ENCODE measurements at places on chromosomes 13 and 19.

DNA sequence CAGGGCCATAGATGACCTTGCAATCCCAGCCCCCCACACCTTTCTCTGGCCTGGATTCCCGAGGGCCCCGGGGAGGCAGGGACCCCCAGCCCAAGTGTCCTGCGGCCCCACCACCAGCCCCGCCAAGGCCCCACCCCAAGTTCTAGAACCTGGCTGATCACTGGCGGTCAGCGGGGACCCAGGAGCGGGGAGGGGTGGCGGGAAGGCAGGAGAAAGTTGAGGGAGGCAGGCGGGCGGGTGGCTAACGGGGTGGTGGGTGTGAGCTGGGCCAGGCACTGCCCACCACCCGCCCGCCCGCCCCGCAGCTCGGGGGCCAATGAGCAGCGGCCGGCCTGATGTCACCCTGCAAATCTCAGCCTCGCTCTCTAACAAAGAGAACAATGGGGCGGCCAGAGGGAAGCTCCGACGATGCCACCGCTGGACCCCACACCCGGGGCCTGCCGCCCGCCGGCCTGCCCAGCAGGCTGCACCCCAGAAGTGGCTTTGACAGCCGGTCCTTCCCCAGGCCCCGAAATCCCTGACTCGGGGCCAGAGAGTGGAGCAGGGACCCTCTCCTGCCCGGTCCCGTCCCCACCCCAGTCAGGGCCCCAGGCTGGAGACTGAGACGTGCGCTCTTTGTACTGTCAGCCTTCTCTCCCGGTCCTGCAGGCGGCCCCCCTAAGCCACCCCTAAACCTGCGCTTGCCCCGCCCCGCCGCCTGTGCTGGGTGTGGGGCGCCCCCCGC lies 1.6 kb downstream of the MEX3D start:
- DNase-seq, result peak; percentile 86

- DNase-seq, result no peak
Observed at GRCh38 chr13:75299246-75299645, 182.7 kb downstream of the TBC1D4 start.

DNA sequence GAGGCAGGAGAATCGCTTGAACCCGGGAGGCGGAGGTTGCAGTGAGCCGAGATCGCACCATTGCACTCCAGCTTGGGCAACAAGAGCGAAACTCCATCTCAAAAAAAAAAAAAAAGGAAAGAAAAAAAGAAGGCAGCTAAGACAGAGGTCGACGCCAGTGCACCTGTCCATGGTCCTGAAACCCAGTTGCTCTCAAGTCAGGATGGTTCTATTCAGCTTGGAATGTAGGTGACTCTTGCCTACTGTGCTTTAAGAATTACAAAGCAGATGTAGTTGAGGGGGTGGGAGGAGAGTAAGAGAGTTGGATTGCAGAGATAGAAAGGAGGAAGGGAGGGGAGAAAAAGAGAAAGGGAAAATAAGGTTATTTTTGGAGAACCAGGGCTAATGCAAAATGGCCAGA lies 18.7 kb downstream of the CACNG7 start:
- peak; percentile 44 for DNase-seq

DNA sequence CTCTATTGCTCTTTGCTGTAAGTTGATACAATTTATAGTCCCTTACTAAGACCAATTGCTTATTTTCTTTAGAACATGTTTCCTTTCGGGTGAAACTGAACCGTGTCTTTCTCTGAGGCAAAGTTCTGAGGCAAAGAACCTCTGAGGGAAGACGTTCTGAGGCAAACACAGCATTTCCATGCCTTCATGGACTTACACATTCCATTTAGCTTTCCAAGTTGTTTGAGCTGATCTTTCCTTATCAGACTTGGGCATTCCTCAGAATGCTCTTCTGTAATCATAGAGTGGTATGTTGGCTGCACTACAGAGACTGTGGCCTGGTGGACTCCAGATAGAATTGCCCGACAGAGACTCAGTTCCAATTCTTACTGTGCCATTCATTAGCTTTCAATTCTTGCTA lies 579.1 kb downstream of the KCTD12 start:
- DNase-seq, result peak; percentile 12

- no peak for DNase-seq
Observed at GRCh38 chr19:35349614-35350521, 2.2 kb downstream of the FFAR1 start.

GRCh38 chr19:7326105-7326877 lies 22.4 kb upstream of the ARHGEF18 start:
- DNase-seq, result no peak

DNA sequence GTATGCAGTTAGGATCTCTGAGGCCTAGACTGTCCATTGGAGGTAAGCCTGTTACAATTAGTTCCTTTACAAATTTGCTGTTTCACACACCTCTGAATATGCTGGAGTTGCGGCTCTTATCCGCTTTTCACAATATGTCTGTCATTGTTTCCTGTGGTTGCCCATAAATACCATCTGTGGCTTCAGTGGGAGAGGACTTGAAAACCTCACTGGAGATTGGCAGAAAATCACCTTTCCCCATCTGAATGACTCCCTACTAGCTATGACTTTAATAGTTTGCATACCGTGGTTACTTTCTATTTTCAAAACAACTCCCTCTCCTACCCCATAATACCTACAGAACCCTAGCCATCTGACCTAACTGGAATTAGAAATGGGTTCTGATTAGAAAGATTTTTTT lies 454.3 kb downstream of the PCDH17 start:
- peak; percentile 16 for DNase-seq

DNA sequence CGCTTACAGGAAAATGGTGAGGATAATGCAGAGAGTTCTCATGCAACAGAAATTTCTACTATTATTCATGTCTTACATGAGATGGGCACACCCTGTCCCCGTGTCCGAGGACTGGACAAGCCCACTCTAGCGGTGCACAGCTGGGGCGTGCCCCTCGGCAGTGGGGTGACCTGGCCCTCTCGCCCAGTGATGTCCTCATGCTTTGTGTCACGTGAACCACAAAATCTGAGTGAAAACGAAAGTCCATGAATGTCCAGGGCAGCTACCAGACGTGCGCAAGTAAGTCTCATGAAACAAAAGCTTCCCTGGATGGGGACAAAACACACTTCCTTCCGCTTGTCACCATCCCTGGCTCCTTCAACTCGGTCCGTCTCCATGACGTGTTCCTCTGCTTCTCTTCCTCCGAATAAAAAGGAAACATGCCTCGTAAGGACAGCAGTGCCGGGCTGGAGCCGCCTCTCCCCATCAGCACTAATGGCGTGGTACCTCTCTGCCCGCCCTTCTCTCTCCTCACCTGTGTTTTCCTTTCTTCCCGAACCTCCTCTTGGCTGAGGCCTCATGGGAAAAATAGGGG lies 45.6 kb downstream of the ANKRD10 start:
- no peak for DNase-seq

DNA sequence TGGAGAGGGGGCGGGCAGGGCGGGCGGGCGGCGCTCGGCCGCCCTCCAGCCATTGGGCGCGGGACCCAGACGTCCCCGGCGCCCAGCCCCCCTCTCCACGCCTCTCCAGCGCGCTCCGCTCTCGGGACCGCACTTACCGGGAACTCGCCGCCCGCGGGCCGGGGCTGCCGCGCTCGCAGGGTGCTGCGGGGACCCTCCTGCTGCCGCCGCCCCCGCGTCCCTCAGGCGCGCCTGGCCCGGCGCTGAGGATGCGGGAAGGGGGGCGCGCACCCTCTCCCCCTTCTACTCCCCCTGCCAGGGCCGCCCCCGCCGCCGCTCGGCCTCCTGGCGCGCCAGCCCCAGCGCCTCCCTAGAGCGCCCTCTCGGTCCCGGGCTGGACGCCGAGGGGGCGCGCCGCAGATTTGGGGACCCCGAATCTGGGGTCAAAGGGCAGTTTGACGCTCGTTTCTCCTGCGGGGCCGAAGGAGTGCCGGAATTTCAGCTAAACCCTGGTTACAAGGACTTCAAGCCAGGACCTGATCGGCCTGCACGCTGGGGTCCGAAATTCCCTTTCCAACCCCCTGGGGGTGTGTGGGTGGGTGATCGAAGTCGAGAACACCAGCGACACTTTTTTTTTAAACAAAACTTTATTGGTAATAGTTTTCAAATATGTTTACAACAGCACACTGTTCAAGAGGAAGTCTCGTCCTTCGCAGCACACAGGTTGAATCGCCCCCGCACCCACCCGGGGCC lies 696 bp upstream of the SAMD1 start:
- peak; percentile 63 for DNase-seq

- no peak for DNase-seq
Observed at GRCh38 chr19:6739883-6740588, 556 bp downstream of the TRIP10 start.

DNA sequence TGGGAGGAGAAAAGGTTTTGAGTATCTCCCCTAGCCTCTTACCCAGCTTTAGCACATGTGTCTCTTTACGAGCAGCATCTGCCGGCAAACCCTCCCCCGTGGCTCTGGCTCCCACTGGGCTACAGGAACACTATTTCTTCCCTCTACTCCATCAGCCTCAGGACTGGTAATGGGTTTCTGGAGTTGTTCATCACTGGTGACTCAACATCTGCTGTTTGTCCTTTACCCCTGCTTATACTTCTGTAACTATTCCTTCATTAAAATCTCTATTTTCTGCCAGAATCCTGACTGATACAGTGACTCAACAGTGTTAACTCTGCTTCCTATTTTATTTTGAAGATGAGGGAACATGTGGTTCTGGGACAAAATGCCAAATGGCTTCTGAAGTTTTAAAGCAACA lies 437.3 kb upstream of the HTR2A start:
- DNase-seq, result peak; percentile 95

DNA sequence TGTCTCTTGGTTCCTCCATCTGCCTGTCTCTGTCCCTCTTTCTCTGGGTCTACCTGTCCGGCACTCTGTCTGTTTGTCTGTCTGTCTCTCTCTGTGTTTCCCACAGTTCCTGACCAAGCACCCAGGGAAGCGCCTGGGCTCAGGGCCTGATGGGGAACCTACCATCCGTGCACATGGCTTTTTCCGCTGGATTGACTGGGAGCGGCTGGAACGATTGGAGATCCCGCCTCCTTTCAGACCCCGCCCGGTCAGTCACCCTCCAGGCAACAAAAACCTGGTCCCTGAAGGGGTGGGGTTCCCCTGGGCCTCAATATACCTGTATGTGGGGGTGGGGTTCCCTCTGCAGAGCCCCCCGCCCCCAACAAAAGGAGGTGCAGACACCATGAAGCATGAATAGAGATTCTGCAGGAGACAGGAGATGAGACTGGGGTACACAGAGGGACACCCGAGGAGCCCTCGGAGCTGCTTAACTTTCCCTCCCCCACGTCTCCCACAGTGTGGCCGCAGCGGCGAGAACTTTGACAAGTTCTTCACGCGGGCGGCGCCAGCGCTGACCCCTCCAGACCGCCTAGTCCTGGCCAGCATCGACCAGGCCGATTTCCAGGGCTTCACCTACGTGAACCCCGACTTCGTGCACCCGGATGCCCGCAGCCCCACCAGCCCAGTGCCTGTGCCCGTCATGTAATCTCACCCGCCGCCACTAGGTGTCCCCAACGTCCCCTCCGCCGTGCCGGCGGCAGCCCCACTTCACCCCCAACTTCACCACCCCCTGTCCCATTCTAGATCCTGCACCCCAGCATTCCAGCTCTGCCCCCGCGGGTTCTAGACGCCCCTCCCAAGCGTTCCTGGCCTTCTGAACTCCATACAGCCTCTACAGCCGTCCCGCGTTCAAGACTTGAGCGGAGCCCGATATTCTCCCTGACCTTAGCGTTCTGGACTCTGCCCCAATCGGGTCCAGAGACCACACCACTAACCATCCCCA lies 2.6 kb upstream of the CACNG7 start:
- no peak for DNase-seq

GRCh38 chr13:50198508-50198907 lies 183.3 kb downstream of the KCNRG start:
- DNase-seq, result peak; percentile 50

- no peak for DNase-seq
Observed at GRCh38 chr13:108851660-108852059, 222.2 kb downstream of the MYO16 start.

GRCh38 chr13:108609353-108609752 lies 20.1 kb upstream of the MYO16 start:
- peak; percentile 4 for DNase-seq

DNA sequence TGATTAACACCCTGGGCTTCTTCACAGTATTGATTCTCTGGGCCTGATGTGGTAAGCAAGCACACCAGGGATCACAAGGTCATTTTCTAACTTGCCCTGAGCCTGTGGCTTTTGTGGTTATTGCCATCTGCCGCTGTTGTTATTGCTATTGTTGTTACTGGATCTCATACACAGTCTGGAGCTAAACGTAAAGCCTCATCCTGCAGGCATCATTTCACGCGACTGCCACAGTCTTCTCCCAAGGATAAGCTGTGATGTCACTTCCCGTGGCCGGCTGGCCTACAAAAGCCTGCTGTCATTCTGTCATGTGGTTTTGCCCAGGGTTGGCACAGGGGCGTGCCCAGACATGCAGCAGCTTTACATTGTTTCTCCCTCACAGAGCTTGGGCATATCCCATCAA lies 154.0 kb upstream of the GPR12 start:
- no peak for DNase-seq

GRCh38 chr13:79407349-79407979 lies 1.4 kb upstream of the RBM26 start:
- no peak for DNase-seq

GRCh38 chr13:100521851-100522617 lies 66.6 kb downstream of the GGACT start:
- no peak for DNase-seq

- no peak for DNase-seq
Observed at GRCh38 chr19:50513746-50514345, at the start of gene ASPDH. TSS of gene ASPDH (minus strand) at chr19:50513913. CDS start at chr19:50513823, 90 bp downstream.

DNA sequence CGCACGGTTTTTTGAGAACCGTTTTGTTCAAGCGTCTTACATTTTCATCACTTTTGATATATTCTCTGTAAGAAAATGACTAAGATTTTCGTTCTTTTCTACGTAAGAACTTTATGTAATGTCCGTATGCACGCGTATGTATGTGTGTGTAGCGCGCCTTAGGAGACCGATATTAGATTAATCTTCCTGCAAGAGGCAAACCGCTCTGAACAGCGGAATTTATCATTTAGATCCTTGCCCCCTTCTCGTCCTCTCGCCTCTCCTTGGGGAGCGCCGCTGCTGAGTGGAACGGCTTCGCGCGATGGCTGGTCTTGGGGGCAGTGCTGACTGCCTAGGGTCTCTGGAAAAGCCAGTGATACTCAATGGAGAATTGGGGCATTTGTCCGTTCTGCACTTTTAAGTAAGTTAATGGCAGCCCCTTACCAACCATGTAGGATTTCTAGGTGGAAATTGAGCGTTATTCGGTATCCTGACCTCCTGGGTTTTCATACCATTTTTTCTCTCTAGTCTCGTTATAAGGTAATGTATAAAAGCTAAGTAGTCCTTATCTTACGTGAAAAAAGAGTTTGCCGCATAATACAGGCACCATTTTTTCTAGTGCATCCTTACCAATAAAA lies 4.7 kb downstream of the MAB21L1 start:
- peak; percentile 62 for DNase-seq

DNA sequence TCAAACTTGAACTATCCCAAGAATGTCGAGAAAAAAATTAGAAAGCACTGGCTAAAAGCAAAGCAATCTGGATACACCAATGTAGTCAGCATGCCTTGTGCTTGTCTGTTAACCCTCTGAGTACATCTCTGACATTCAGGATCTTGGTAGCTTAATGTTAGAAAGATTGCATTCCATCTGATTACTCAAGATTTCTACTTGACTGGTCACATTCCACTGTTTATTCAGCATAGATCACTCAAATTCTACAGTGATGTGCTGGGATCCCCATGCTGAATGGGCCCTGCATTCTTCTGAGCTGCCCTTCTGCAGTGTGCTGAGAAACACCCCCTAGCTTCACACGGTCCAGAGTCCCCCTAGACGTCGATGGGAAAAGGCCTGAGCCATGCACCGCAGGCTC lies 295.4 kb upstream of the MAB21L1 start:
- peak; percentile 98 for DNase-seq

All from fibroblast of skin of abdomen (primary cell).